Endothelial cell of umbilical vein (primary cell): ENCODE measurements at places on chromosomes 12 and 14. TPM values are rescaled to one million over a fixed set of nuclear protein-coding genes. Genes with fewer than 3 reads are reported as not detected.

DNA sequence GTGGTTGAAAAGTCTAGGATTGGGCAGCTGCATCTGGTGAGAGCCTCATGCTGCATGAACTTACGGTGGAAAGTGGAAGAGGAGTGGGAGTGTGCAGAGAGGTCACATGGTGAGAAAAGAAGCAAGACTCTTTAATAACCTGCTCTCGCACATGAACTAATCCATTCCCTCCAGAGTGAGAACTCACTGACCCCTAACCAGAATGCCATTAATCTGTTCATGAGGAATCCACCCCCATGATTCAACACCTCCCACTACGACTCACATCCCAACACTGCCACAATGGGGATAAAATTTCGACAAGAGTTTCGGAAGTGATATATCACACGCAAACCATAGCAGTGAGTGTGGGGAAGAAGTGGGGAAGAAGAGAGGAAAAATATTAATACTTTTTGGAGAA, 377.4 kb downstream of the NAV3 start:
- DNase-seq = no peak

The TAS2R31 gene
- 3.2 and 4.3 TPM in 2 replicates for total RNA-seq

DNA sequence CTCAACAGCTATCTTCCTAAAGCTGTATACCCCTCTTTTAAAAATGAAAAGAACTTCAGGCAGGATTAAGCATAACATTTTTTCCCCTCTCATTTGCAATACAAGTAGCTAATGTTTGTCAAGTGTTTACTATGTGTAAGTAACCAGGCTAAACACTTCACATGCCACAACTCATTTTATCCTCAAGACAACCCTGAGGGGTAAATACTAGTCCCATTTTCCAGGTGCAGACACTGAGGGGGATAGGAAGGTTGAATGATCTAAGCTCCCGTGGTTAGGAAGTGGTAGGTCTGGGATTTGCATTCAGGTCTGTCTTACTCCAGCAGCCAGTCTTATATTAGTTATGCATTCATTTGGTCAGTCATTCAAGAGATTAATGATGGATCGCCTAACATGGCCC, 70.7 kb downstream of the ANO6 start:
- DNase-seq = no peak

The RBP5 gene
- total RNA-seq = not detected in 2 replicates

DNA sequence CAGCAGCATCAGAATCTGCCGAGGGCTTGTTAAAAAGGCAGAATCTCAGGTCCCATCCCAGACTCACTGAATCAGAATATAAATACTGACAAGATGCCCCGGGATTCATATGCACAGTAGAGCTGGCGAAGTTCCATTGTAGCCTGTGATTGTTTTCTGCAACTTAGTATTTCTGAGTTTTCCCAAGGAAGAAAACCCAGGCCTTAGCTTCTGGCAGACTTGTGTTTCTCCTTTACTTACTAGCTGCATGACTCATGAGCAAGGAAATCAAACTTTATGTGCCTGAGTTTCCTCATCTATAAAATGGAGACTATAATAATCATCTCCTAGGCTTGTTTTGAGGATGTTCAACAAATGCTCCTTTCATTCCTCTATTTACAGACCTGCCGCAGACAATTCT, 278.5 kb upstream of the PLEKHG7 start:
- DNase-seq = peak; percentile 77

The FOXN4 gene
- total RNA-seq = not detected in 2 replicates
